ENCODE measurements at places on chromosomes 5 and 9.
A peak's percentile ranks its signal among the peaks of the same experiment; 100 is the strongest.

DNA sequence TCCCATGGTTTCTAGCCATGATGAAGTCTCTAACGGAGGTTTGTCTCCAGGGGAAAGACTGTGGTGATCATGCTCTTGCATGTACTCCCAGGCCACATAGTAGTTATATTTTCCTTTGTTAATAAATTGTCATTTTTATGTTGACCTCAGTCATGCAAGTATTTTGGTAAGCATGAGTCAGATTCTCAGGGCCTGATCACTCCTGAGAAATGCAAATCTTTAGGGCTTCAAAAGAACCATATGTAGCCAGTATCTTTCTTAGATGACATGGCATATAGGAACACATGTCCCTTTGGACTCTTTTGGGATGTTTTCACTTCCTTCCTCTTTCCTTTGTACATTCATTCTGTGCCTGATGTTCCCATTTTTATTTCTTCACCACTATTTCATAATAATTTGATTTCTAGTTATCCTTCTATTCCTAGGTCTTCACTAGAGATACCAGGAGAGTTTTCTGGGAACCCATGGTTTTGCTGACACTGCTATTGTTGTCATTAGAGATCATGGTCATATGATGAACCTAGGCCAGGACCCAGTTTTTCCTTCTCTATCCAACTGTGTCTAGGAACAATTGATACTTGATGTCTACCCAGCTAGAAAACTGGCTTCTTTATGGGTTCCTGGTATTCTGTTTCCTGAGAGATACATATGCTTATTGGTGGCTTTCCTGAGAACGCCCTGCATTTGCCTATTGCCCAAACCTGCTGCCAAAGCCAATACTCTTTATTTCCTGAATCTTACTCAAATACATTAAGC lies 248.1 kb upstream of the NREP start:
- peak; percentile 69 for DNase-seq

- no peak for DNase-seq
These were observed 99.5 kb downstream of the AOPEP start for GRCh38 chr9:94826044-94826443.

- DNase-seq = no peak
These were observed 98.6 kb downstream of the MAT2B start for GRCh38 chr5:163604013-163604412.

GRCh38 chr5:12332480-12332879 lies 428.2 kb upstream of the CTNND2 start:
- DNase-seq = no peak

DNA sequence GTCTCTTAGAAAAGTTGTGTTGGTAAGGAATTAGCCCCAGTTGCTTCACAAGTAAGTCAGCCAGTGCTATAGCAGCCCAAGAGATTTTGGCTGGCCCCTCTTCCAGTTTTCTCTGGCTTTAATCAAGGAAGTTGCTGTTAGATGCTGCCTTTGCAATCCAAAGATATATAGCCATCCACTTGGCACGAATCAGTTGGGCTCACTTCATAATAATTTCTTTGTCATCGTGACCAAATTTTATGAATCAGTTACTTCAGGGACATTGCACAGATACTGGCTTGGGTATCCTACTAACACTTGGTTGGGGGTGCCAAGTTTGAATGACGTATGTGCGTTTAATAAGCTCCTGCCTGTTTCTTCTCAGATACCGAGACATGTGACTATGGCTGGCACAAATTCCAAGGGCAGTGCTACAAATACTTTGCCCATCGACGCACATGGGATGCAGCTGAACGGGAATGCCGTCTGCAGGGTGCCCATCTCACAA lies 81.5 kb downstream of the VCAN start:
- DNase-seq = no peak

DNA sequence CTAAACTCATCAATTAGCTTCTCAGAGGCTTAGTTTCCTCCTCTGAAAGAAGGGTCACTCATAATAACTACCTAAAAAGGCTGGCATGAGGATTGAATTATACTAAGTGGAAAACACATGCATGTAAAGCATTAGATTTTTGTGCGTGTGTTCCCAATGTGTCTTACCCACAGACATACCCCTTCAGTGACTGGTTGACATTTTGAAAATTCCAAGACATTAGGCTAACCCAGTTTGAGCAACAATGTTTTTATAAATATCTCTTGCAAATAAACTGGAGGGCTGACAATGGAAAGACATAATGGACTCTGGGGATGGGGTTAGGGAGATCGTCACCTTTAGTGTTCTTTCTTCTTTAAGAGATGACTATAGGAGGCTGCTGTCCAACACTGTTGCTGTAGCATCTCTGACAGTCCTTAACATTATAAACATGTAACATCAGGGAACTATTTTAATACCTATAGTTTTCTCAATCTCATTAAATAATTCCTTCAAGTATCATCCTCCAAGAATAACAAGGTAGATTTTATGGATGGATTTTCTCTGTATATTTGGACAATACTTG lies 24.3 kb downstream of the HMHB1 start:
- peak; percentile 34 for DNase-seq

- DNase-seq = no peak
These were observed 62.3 kb downstream of the ST8SIA4 start for GRCh38 chr5:100840789-100841188.

DNA sequence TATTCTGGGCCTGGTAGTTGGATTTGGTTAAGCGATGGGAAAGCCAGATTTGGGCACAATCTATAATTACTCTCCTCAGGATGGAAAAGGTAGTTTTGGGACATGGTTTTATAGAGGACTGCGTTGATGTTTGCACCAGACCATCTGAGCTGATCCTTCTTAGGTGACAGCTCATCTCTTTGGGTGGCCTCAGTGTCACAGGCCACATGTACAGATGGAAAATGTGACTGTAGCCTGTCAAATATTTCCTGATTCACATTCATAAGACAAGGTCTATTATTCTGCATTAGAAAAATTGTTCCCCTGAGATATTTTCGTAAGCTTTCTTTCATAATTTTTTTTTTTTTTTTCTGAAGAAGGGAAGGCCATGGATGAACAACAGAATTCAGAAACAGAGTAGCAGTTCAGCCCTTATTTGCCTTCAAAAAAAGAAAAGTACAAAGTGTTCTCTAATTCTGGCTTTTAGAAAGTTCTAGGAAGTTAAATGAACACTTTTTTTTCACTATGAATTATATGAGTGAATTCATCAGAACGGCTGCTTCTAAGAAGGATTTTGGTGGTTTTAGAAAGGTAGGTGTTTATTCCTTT lies 81.0 kb downstream of the NNT start:
- no peak for DNase-seq

- no peak for DNase-seq
These were observed 171.5 kb upstream of the PHYKPL start for GRCh38 chr5:178403956-178404600.

- DNase-seq = no peak
These were observed 50.4 kb upstream of the CDKN2AIPNL start for GRCh38 chr5:134462047-134462575.

Measured in fibroblast of skin of left quadriceps (primary cell).